Fibroblast of the conjunctiva (primary cell): ENCODE measurements at places on chromosomes 16 and 17.

GRCh38 chr16:79758615-79759346 is 158.2 kb upstream of the MAF start:
- DNase-seq: no peak

DNA sequence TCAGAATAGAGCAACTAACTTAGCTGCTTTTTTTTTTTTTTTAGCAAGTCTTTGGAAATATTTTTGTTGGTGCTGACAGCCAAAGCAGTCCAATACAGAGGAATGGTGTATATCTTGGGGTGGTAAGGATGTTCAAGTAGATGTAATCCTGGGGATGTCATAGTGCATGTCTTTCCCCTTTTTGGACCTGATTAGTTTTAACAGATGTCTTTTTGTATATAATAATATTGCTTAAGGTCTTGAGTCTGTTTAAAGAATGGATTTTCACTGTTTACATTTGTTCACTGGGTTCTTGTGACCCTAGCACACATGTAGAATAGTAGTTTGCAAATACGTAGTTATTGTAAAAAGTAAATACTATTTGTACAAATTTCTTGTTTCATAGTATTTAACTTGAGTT is 7.9 kb downstream of the TAF15 start:
- DNase-seq: no peak

DNA sequence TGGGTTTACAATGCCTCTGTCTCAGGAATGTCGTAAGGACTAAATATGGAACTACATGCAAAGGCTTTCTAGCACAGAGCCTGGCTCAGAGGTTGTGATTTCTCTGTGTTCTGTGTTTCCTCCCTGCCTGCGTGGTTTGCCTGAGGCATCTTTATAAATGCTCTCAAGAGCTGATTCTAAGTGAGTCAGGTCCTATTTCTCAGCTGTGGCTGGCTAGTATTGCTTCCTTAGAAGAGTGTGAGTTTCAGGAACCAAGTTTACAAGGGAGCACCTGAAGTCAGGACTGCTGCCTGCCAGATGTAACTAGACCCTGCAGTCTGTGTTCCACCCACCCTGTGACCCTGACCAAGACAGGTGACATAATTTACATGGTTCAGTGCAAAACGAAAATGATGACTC is 8.0 kb upstream of the CCL1 start:
- no peak for DNase-seq

DNA sequence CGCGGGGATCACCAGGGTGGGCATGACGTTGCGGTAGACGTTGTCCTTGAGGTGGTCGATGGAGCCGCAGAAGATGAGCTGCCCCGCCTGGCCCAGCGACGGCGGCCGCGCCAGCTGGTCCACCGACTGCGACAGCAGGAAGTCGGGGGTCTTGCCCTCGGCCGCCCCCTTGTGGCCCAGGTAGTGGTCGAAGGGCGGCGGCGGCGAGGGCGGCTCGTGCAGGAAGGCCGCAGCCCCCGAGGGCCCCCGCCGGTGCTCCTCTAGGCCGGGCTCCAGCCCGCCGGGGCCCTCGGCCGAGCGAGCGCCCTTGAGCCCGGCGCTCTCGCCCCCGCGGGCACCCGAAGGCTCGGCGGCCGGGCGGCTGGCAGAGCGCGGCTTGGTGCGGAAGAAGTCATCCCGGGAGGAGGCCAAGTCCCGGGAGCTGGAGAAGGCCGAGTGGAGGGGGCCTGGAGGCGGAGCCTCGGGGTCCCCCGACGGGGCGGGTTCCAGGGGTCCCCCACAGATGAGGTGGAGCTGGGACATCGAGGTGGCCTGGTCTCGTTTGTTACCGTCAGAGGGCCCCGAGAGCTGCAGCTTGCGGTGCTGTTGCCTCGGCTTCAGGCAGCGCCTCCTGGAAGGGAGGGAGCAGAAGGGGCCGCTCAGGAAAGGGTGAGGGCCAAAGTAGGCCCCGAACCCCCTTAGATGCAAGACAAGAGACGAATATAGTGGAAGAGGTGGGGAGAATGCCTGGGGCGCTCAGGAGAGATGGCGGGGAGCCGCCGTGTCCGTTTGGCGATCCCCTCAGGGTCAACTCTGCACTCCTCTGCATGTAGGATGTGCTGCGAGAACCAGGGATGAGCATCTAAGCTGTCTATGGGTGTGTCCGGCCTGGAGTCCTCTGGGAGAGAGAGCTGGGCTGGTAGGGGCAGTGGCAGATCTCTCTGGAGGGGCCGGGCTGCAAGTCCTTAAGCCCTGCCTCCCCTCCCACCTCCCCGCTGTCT is 8.8 kb downstream of the FAM171A2 start:
- no peak for DNase-seq

DNA sequence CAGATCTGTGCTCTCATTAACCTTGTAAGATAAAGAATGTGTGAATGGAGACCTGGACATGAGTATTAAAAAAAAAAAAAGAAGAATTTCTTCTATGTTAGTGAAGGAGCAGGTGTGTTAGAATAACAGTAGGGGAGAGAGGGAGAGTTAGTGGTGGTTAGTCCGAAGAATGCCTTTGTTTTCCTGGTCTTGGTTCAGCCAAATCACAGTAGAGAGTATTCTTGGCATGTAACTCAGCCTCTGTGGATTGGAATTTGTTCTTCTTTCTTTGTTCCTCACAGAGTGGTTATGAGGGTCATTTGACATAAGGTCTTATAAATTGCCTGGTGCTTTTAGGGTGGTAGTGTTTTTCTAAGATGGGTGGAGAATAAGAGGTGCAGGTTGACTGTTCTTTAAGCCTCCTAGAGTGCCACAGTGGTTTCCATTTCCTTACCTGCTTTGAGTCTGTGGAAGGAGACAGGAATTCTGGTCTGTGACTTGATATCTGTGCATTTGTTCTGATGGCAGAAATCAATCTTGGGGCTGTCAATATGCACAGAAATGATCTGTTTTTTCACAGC is 17.6 kb downstream of the NUP93 start:
- DNase-seq: no peak

DNA sequence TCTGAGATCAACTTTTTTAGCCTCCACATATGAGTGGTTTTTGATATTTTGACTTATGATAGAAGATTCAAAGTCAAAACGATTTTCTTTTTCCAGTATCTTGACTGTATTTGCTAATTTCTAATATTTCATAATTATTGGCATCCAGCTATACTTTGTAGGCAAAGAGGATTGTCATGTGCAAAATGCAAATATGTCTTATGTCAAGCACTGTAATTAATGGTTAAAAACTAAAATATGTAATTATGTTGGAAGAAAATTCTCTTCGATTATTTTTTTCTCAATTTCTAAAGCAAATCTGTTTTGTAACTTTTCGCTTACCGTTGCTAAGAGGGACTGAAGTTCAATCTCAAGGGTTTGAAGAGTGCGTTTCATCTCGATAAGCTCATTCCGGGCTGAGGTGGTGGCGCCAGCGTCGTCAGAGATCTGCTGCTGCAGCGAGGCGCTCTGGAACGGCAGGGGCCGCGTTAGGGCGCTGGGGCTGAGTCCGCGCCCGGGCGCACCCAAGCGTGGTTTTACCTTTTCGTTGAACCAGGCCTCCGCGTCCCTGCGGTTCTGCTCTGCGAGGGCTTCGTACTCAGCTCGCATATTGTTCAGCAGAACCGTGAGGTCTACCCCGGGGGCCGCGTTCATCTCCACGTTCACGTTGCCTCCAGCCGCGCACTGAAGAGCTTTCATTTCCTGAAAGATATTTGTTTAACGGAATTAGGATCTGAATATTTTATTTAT is 3.0 kb downstream of the KRT27 start:
- DNase-seq: no peak

DNA sequence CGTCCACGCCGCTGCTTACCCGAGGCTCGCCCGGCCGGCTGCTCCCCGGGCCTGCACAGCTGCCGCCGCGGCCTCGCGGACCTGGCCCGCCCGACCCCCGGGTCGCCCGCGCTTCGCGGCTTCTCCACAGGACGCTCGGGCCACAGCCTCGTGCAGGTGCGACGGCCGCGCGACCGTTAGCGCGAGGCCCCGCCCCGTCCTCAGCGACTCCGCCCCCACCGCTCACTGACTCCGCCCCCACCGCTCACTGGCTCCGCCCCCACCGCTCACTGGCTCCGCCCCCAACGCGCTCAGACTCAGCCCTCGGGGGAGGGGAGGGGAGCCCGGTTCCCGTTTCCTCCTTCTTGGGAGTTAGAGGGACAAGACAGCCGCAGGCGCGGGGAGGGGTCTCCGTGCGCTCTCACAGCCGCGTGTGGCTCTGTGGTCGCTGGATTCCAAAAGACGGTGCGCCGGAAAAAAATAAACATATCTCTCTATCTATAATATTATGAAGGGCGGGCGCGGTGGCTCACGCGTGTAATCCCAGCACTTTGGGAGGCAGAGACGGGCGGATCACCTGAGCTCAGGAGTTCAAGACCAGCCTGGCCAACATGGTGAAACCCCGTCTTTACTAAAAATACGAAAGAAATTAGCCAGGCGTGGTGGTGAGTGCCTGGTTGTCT is at the start of gene MEIOB:
MEIOB (minus strand) TSS at position 191 of the 662 bp plus-strand sequence. CDS start 3,989 bp downstream, outside the sequence.
- no peak for DNase-seq

DNA sequence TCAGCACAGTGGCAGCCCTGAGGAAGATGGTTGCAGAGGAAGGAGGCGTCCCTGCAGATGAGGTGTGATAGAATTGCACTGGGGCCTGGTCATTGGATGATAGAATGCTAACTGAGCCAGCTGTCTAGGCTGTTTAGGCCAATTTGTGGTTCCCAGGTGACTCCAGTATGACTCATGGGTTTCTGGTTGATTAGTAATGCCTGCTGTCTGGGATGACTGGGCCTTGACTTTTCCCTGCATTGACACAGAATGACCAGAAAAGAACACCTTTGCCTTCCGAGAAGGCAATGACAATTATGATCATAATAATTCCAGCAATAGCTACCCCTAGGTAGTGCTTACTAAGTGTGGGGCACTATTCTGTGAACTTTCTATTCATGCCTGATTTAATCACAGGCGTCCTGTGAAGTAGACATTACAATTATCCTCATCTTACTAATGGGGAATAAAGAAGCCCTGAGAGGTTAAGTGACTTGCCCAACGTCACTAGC is 31.5 kb downstream of the USP43 start:
- no peak for DNase-seq
